Spinal cord (tissue), 10 donors: ENCODE measurements at places on chromosomes 1 and 21.

GRCh38 chr1:94597701-94598100 is 56.1 kb upstream of the F3 start:
- no peak for DNase-seq

- DNase-seq, result no peak
Measured at GRCh38 chr1:60681095-60681860, 401.1 kb upstream of the NFIA start.

DNA sequence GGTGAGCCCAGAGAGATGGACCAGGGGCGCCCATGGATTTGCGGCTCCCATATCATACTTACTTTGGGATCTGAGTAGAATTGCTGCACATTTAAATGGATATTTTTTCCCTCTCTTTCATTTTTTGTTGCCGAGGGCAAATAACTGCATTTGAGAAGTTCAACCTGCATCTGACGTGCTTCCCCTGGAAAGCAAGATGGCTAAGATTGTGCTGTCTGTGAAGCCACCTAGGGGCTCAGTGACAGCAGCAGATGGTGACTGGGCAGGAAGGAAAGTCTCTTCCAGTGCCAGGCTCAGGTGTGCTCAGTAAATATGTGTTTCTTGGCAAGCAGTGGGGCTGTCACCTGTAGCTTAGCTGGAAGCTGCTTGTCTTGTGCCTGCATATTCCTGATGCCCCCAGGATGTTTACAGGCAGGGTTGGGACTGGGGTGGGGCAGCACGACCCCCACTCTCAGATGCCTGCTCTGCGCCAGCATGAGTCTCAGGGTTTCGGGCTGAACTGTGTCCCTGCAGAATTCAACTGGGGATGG is 59.8 kb upstream of the ETV3 start:
- DNase-seq, result no peak

- DNase-seq, result no peak
Measured at GRCh38 chr1:28176492-28177470, at the start of gene PTAFR. PTAFR (minus strand) TSS chr1:28176690; CDS start chr1:28151021, 25,669 bp downstream.

GRCh38 chr1:34587761-34588160 is 167.1 kb upstream of the GJB5 start:
- DNase-seq, result no peak

DNA sequence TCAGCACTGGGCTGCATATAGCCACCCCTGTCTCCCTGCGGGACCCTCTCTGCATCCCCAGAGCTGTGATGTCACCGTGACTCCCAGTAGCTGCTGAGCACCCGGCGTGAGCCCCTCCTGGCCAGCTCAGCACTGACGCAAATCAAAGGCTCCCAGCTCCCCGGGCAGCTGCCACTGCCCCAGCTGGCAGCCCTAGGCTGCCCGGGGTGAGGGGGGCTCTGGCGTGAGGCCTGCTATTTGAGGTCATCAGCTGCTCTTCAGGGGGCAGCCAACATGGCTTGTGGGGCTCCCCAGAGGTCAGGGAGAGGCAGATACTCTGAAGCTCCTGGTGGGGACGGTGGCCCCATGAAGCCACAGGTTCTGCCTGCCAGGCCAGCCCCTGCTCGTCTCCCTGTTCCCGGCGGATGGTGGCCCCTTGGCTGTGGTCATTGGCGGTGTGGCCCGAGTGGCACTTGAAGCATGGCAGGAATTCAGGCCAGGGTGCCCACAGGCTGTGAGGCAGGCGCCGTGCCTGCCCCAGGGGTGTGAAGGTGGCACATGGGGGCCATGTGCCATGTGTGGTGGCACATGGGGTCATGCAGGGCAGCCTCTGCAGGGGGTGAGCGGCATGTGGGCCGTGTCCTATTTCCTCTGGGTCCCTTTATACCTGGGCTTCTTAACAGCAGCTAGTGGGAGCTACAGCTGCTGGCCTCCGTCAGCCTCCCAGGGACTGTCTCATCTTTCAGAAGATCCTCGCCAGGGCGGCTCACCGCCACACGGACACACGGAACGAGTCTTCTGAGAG is 85.4 kb downstream of the SIK1 start:
- no peak for DNase-seq

- no peak for DNase-seq
Measured at GRCh38 chr1:145995148-145995881, 1.1 kb downstream of the TXNIP start.

- DNase-seq, result no peak
Measured at GRCh38 chr1:232164078-232164963, 465.6 kb downstream of the SIPA1L2 start.

DNA sequence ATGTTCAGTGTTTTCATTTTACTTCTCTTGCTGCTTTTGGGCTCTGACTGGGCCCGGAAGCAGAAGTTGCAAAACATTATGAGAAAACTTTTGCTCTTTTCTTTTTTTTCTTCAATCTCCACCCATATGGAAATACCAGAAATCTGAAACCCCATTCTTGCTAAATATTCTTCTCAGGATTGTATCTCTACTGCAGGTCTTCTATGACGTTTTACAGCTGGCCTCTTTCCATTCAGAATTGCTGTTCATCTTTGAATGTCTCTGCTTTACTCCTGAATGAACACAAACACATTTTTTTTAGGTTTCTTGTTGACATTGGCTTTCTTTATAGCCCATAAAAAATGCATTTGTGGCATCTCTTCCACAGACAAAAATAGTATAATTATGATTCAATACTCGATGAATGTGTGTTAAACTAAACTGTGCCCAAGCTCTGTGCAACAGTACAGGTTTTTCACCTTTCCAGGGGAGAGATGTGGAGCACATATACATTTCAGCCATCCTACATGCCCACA is 18.8 kb downstream of the PTPRC start:
- DNase-seq, result no peak

- DNase-seq, result no peak
Measured at GRCh38 chr1:198638894-198639635, at the start of gene PTPRC. PTPRC (plus strand) TSS chr1:198639040; CDS start chr1:198639269, 229 bp downstream.

DNA sequence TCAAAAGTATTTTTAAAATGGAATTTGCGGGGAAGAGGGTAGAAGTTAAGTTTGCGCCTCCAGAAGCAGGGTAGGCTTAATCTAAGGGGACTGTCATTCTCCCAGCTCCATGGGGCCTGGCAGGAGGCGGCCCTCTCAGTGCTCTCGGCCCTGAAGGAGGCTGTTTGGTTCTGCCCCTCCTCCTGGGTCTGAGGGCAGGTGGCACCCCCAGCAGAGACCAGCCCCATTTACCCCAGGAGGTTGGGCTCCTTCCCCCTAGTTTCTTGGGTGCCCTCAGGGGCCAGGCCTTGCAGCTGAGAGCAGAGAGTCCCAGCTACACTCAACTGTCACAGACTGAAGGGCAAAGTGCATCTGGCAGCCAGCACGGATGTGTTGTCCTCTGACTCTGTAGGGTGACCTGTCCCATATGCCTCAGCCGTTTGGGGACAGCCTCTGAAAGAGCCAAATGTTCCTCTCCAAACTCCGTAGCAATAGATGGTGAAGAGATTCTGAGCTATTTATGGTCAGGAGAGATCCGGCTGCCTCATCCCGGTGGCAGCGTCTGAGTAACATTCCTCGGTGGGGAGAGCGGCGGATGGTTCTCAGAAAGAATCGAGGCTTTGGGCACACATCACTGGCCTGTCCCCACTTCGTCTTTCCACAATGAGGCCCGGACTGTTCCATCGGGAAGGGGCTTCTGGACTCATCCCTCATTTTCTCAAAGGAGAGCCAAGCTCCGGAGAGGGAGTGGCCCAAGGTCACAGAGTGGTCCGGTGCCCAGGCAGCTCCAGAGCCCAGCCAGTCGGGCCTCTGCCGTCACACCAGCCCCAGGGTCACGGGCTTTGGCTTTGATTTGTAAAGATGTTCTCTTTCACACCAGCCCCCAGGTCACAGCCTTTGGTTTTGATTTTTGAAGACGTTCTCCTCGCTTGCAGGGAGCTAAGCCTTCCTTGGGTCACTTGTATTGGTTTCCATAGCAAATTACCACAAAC is 424.2 kb upstream of the VAMP3 start:
- no peak for DNase-seq

DNA sequence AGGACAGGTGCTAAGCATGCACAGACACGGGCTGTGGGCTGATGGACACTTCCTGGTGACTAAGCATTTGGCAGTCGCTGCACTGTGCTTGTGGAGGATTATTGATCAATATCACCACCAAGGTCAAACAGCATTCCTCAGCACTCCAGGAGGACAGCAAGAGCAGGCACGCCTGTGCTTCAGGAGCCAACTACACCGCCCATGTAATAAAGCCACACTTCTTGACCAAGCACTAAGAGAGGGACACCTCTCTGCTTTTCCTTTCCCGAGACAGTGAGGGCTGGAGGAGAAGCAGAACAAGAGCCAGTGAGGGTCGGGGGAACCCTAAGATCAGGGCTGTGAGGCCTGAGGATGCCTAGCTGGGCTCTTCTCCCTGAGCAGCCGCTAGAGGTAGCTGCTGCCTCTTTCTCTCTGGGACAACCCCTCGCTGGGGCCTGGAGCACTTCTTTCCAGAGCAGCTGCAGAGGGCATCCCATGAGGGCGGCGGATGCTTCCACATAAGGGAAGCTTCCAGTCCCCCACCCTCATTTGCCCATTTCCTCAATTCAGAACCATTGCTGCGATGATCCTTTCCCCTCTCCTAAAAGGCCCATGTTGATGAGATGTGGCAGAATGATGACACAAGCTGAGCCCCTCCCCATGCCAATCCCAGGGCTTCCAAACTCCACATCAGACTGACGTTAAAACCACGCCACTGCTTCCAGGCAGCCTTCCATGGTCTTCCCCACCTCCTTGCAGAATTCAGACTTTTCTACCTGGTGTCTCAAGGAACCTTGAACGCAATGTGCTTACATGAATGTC is 19.1 kb downstream of the RAB7B start:
- no peak for DNase-seq

DNA sequence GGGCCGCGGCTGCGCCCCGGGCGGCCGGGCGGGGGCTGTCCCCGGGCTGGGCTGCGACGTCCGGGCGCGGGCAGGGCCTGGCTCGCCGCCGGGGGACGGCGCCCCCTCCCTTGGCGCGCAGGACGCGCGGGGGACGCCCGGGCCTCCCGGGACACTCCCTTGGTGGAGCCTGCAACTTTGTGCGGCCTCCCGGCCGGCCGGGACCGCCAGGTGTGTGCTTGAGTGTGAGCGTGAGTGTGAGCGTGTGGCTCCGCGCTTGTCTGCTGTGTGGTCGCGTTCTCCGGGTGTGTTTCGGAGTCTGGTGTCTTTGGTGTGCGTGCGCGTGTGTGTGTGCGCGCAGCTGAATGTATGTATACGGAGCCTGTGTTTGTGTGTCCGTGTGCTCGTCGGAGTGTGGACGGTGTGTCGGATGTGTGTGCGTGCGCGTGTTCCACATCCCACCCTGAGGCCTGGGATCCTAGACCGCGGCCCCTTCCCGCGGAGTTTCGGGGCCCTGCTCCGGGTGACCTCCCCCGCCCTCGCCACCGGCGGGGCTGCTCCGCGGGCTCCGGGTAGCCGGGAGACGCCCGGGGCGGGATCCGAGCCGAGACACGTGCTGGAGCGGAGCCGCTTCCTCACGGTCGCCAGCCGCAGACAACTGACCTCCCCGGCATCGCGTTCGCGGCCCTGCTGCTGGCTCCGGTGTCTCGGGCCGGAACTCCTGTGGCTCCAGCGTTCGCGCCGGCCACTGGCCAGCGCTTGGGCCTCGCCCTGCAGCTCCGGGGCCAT is 1.7 kb downstream of the PTPRU start:
- DNase-seq, result peak; percentile 57

DNA sequence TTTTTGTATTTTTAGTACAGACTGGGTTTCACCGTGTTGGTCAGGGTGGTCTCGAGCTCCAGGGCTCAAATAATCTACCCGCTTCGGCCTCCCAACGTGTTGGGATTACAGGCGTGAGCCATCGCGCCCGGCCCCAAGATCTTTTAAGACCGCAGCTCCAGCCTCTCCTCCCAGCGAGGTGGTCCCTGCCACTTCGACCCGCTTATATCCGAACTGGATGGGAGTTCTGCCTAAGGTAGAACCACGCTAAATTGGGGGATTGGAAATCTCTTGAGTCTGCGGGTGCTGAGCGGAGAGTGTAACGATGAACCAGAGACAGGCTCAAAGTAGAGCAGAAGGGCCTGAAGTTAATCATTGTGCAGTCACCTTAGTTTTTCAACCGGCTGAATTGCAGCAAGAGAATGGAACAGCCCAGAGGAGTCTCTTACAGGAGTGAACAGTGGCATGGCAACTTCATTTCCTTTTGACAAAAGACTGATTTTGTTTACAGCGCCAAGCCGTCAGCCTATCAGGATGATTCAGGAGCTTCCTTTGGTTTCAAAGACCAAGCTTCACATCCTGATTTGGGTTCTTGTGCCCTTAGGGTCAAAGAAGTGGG is 726 bp upstream of the CYB5R1 start:
- no peak for DNase-seq

DNA sequence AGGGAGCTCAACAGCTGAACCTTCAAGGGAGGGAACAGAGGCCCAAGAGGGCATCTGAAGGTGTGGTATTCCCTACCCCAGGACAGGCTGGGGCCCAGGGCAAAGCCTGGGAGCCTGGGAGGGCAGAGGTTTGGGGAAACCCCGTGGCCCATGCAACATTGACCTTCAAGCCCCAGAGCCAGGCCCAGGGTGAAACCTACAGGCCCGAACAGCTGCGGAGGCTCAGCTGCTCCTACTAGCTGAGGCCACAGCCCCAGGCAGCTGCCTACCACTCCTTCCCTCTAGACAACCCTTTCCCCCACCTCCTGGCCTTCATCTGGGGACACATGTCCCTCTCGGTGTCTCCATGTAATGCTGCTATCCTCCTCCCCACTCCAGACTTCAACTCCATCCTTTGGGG is 3.2 kb downstream of the LAD1 start:
- no peak for DNase-seq

DNA sequence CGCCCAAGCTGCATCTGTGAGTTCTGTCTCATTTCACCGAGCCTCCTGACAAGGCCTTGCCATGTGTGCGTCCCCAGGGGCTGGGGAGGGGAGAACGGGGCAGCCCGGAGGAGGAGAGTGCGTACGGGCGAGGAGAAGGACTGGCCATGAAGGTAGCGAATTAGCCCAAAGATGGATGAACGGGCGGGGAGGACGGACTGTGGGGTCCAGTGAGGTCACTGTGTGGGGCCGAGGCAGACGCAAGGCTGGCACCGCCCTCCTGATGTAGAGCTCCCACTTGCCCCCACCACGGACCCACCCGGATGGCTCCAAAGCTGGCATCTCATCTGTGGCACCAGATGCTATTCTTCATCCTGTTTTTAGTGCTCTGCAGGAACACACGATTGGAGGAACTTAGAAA is 330.4 kb downstream of the AJAP1 start:
- DNase-seq, result no peak

GRCh38 chr21:46374761-46375389 is 50.9 kb downstream of the PCNT start:
- DNase-seq, result no peak

DNA sequence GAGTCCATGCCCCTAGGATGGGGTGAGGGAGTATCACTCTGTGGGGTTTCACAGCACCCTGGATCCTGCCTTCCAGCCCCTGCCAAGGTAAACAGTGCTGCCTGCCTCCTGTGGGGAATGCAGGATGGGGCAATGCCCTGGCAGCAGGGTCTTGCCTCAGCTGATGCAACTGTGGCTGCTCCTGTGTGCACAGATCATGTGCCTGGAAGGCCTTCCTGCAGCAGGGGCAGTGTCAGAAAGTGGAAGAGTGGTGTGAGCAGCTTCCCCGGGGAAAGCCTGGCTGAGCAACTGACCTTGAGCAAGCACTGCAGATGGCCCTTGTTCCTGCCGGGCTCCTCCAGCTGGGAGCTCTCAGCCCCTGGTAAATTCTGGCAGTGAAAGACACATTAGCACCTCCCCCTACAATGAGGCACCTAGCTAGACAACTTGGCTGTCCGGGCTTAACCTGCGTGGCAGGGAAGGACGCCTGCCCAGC is 9.9 kb downstream of the TOR3A start:
- DNase-seq, result no peak

GRCh38 chr21:45326169-45326851 is 38.6 kb upstream of the POFUT2 start:
- no peak for DNase-seq
